Omental fat pad (tissue), 4 donors: ENCODE measurements at places on chromosomes 3 and 15.

DNA sequence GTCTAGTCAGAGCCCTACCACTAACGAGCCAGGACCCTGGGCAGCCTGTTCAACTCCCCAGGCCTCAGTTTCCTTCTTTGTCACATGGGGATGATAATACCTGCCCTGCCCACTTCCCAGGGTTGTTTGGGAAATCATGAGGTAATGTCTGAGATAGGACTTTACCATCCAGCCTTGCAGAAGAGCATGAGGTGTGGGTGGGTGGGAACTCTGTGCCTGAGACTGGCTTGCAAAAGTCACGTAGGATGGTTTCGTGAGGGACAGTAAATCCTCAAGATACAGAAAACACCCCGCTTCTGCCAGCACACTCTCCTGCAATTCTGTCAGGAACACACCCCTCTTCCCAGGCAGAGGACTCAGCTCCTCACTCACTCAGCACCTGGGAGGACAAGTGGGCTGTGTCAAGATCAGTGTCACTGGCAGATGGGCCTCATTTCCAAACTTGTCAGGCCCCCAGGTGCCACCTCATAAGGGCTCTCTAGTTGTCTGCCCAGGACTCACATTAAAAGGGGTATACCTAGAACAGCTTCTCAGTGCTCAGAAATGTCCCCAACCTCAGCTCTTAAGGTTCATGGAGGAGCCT is 58.4 kb downstream of the DAPK2 start:
- DNase-seq, result no peak

- no peak for DNase-seq
These were observed 664 bp upstream of the LARP6 start for GRCh38 chr15:70854666-70854976.

- DNase-seq, result no peak
These were observed 55.1 kb upstream of the FILIP1L start for GRCh38 chr3:100169201-100169920.

DNA sequence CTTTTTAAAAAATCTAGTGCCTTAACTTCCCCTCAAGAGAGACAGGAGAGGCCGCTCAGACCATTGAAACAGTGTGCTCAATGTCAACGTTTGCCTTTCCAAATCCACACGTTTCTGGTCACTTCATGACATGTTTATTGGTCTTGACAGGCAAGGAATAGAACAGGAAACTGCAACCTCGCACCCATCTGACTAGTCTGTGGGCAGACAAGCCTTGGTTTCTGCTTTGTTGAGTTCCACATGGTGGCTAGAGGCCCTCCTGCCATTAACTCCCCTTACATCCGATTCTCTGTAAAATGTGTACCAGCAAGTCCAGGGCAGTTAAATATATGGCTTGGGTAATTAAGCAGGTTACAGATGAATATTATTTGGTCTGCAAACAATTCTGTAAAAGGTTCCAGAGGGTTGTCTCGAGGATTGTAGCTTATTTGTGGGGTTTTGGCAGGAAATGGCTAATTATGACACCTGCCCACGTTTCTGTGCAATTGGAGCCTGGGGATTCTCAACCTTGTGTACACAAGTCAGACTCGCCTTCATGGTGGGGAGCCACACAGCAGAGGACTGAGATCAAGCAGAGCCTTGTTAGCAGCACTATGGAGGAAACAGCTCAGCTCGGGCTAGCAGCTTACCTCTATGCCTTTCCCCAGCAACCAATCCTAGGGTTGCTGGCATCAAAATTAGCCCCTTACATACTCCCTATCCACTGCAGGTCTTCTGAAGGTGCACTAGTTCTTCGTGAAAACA is 317.5 kb upstream of the IGF1R start:
- DNase-seq, result no peak

DNA sequence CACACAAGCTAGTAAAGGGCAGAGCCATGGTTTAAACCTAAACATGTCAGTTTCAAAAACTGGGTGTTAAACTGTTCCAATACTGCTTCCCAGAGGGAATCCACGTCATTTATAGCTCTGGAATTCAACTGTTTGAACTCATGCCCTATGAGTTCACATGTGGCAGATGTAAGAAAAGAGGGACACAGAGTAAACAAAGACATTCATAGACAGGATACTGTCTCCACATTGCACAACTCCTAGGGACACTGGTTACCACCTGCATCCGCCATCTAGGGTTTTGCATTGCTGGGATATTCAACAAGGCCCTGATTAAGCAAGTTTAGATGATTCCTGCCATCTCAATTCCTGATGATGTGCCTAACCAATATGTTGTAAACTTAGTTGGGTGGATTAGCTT is 134.1 kb upstream of the COL8A1 start:
- DNase-seq, result no peak

DNA sequence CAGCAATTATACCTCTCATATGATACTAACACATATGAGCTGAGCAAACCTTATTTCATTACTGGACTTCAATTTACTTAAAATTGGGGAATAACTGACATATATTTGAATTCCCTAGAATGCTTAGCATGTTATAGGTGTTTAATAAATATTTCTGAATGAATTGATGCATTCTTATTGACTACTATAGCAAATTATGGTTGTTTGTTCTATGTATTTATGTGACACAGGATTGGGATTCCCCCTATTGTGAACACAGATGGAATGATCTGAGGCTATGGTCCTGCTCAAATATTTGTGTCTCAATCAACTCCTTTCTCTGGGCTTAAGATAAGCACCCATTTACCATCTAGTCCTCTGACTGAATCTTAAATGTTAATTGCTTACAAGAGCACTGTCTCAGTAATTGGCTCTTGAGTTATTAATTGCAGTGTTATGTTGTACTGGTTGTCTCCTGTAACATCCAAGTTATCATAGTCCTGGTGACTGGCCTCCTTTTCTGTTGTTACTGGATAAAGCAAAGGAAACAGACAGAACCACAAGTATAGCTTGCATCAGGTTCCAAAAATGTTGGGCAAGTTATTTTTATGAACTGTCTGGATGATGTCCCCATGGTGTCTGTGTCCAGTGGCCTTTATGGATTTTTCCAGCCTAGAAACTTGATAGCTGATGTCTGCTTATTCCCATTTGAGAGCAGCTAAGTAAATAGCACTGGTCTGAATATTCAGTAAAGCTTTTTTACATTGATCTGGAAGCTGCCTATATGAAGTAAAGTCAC is 2.3 kb upstream of the UACA start:
- no peak for DNase-seq

DNA sequence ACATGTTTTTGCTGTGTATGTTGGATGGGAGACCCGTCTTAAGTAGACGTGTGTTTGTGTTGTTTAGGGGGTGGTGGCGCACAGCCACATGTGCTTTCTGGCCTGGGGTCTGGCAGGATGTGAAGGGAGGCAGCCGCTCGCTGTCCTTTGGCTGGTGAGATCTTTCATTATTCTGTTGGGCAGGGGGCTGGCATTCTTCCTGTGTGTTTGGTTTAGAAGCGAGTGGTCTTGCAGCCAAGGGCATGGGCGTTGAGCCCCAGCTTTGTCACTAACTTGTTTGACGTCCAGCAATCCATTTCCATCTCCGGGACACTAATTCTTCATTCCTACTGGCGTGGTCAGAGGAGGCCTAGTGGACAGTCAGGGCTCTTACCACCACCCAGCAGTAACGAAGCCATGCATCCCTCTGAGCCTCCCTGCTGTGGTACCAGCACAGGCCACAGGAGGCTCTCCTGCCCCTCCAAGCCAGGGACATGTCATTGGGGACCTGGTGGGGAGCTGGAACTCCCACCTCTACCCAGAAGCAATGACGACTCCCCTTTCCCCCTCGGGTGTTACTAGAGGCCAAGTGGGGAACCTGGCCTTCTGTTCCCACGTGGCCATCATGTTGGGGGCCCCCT is 10.7 kb downstream of the THSD4 start:
- DNase-seq, result no peak

GRCh38 chr3:11204697-11205348 is 50.5 kb downstream of the HRH1 start:
- no peak for DNase-seq

GRCh38 chr3:182105875-182106274 is 394.1 kb downstream of the SOX2 start:
- DNase-seq, result no peak

DNA sequence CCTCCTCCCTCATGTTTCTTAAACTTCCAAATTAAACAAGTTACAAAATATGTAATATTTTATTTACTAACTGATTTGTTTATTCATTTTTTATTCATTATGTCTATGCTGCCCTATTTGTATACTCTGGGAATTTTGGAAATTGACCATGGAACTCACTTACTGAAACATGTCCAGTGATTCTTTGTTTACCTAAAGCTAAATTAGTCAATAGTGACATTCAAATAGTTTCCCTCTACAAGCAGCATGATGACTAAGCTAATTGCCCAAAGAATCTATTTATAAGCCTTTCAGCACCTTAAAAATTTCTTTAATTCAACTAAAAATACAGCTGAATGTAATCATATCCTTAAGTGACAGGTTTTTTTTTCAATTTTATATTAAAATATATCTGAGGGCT is 437.7 kb downstream of the SI start:
- DNase-seq, result no peak

DNA sequence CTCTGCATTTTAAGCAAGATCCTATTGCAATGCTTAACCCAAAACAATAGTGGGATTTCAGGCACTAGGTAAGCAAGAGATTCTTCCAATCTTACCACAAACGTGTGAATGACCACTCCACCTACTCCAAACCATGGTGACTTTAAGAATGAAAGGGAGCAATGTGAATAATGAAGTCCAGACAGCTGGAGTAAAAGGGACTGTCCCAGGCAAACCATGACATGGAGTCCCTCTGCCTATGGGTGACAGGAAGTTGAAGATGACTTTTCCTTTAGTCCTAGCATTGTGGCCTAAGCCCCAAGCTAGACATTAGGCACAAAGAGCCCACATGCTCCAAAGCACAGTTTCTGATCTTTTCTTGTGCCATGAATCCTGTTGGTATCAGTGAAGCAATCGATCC is 179.0 kb downstream of the SHQ1 start:
- no peak for DNase-seq

DNA sequence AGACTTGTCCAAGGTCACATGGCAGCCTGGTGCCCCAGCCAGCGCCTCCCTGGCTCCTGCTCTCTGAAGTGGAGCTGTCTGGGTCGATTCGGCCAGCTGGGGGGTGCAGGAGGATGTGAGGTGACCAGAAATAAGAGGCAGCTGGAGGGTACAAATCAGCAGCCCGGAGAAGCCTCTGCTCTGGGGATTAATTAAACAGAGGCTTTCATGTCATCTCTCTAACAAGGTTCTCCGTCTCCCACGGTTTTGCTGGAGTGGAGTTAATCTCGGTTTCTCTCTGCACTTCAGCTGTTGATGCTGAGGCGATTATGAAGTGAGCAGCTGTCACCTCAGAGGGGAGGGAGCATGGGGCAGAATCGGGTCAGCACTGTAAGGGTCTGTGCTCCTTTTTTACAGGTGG is 236.8 kb downstream of the TLE3 start:
- no peak for DNase-seq

- DNase-seq, result no peak
These were observed 40.9 kb upstream of the RYK start for GRCh38 chr3:134291319-134292254.

DNA sequence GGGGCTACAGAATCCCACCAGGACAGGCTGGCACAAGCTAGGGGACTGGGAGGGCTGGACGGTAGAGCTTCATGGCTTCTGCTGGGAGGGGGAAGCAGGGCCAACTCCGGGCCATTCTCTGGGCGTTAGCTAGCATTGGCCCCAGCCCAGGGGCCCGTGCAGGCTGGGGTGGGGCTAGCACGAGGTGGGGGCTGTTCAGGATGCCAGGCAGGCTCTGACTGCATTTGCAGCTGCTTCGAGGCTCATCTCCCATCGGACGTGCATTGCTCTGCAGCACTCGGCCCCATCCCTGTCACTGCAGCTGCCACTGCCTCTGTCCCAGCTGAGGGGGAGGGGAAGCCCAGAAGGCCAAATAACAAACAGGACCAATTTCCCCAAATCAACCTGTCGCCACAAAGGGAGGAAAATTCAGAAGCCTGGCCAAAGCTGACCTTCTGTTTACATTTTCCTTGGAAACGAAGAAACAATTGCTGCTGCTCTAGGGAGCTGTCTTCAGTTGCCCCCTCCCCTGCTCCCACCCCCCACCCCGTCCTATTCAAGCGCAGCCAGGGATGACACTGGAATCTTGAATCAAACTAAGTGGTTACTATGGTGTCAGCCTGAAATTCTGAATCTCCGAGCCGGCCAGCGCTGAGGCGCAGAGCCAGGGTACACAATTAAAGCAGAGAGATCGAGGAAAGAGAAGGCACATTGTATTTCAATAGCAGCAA is 138.8 kb upstream of the PRR20G start:
- no peak for DNase-seq

GRCh38 chr15:44738340-44738984 is 2.1 kb downstream of the TRIM69 start:
- no peak for DNase-seq

GRCh38 chr3:133914839-133915600 is 19.3 kb upstream of the RAB6B start:
- DNase-seq, result no peak

DNA sequence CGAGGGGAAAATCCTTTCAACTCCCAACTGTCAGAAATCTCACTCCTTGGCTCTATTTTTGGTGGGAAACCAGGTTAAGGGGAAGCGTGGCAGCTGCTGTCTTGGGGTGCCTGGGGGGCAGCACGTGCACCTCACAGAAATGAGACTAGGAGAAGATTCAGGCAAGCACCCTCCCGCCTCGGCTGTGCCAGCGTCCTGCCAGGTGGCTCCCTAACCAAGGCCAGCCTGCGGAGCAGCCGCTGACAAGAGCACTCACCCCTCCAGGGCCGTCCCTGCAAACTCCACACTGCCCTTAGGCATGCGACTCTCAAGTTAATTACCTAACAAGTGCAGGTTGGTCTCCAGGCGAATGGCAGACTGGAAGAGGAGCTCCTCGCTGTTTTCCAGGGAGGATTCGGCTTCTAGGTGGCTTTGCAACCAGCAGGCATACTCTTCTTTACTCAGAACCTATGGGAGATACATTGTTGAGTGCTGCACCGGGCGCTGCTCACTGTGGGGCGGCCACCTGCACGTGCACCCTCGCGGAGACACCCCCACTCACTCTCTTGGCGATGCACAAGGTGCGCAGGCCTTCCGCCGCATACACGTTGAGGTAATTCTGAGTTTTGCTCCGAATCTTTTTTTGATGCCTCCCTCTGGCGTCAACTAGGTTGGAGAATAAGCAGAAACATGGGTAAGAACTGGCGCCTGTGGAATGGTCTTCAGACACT is 155.3 kb downstream of the ATP10A start:
- no peak for DNase-seq

DNA sequence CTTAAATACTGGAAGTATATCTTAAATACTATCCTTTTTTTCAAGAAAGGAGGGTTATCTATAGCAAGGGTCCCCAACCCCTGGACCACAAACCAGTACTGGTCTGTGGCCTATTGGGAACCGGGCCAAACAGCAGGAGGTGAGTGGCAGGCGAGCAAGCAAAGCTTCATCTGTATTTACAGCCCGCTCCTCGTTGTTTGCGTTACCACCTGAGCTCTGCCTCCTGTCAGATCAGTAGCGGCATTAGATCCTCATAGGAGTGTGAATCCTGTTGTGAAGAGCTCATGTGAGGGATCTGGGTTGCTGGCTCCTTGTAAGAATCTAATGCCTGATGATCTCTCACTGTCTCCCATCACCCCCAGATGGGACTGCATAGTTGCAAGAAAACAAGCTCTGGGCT is 26.1 kb downstream of the SUMF1 start:
- DNase-seq, result no peak
